ENCODE measurements at places on chromosomes 3 and 15. TPM values are rescaled to one million over a fixed set of nuclear protein-coding genes. Genes with fewer than 3 reads are reported as not detected.

Gene ZPLD1
- not detected for total RNA-seq

Gene IMP3
- total RNA-seq = 58.4 TPM

Gene HYAL1
- 2.3 TPM for total RNA-seq

Gene LTK
- total RNA-seq = 10.9 TPM

Gene SI
- total RNA-seq = 1.7 TPM

Gene TMEM108
- not detected for total RNA-seq

Gene ALPK3
- total RNA-seq = 0.43 TPM

Gene MORC1
- total RNA-seq = not detected

Gene LDHAL6B
- total RNA-seq = not detected

Gene LEKR1
- total RNA-seq = 1.6 TPM

Data from Caco-2 (cell line).